Retina (tissue), 1 donor: ENCODE measurements at places on chromosomes 5 and 9.

DNA sequence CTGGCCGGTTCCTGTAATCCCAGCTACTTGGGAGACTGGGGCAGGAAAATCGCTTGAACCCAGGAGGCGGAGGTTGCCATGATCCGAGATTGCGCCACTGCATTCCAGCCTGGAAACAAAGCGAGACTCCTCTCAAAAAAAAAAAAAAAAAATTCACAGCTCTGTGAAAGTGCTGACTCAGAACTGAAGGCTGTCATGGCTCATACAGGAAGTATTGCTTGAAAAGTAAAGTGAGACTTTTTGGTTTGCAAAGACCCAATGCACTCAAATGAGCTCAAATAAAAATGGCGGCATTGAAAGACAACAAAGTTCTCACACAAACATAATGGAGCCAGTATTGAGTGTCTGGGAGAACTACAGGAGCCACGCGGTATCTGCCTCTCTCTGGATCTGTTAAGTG lies 202.1 kb downstream of the FBXL7 start:
- DNase-seq: no peak

GRCh38 chr5:170338933-170339779 lies 41.6 kb upstream of the LCP2 start:
- no peak for DNase-seq

DNA sequence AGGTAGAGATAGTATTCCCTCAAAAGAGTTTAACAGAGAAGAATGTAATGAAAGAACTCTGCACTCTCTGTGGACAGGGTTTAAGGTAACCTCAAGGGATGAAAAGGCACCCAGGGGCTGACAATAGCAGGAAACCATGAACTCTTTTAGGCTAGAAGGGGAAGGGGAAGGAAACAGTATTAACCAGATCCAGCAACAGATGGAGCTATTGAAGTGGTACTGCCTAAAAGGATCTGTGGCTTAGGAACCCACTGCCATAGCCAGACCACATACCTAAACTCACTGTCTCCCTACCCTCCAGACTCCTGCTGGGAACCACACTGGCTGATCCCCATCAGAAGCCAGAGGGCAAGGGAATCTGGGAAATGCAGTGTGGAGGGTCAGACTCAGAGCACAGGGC lies 35.5 kb downstream of the PLGRKT start:
- DNase-seq: no peak

- DNase-seq: no peak
Measured at GRCh38 chr9:22022396-22022795, 13.3 kb upstream of the CDKN2B start.

- DNase-seq: no peak
Measured at GRCh38 chr9:99712214-99712613, 109.5 kb upstream of the NR4A3 start.

DNA sequence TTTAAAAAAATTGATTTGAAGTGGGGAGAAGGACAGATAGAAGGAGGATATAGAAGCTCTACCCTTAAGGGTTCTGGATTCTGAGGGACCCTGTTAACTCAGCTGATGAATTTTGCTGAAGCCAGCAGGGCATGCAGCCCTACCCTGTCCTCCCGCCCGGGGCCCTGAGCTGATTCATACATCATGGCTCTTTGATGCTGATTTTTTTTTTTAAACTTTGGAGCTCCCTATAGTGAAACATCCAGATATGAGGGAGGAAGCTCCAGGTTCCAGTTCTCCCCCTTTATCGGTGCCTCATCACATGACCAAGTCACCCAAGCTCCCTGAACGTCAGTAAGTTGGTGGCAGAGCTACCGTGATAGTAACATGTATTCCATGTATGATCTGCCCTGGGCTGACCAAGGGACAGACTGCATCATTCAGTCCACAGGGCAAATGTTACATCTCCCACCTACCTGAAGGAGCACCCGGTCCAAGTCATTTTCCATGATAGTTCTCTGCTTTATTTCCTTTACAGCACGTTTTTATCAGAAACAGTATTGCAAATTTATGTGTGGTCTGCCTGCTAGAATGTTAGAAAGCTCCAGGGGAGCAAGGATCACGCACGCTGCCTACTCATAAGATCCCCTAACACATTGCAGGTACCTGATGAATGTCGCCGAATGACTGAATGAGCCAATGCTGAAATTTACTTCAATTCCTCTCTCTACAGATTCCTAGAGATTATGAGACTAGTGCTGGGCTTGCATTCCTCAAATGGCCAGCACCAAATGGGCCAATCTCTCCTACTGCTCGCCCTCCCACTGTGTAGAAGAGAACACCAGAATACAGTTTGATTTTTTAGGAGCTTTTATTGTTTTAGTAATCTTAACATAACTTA lies 25.9 kb downstream of the SPARC start:
- DNase-seq: no peak

DNA sequence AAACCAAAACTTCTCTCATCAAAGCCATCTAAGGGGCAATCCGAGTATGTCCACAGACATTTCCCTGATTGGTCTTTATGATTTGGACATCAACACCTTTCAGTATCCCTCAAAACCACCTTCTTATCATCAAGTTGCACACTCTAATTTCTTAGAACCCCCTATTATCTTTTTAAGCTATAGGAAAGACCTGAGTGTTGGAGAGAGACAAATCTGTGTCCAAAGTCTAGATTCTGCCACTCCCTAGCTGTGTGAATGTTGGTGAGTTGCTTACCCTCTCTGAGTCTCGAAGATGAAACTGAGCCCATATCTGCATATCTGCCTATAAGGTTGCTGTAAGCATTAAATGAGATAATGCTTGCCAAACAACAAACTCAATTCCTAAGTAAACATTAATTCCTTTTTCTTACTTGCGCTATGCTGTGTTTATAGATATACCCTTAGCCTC lies 159.1 kb downstream of the DOCK8 start:
- no peak for DNase-seq

- no peak for DNase-seq
Measured at GRCh38 chr9:88813638-88814209, 177.5 kb upstream of the S1PR3 start.

DNA sequence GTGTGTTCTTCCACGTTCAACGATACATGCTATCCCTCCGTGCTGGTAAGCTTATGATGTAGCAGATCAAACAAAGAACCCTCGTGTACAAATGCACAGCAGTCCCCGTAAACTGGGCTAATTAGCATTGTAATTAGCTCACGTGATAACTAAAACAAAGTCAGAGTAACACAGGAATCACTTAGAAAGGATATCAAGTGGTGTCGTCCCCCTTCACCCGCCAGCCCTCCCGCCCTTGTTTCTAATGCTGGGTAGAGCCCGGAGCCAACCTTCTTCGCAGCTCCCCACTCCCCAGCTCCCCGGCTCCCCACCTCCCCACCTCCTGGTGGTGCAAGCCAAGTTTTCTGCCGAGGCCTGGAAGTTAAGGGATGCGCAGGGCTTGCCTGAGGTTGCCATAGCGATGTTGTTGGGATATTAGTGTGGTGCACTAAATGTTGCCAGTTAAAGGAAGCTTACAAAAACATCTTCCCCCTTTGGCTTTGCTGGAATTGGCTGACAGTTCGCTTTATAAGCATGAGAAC lies 357.9 kb upstream of the CCNH start:
- DNase-seq: peak; percentile 47

DNA sequence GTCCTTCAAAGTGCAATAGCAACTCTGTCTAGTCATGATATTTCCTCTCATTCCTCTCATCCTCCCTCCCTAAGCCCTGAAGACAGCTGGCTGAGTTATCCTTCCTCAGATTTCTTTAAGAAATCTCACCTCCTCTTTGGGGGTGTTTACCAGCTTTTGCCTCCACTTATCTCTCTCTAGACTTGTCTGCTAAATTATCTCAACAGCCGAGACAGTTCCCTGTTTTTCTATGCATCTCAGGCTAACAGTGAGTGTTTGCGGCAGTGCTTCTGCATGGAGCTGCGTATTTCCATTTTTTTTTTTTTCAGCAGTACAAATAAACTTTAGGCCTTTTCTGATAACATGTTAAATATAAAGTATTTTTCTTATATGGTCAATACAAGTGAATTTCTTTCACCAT lies 20.9 kb downstream of the KCTD16 start:
- no peak for DNase-seq

DNA sequence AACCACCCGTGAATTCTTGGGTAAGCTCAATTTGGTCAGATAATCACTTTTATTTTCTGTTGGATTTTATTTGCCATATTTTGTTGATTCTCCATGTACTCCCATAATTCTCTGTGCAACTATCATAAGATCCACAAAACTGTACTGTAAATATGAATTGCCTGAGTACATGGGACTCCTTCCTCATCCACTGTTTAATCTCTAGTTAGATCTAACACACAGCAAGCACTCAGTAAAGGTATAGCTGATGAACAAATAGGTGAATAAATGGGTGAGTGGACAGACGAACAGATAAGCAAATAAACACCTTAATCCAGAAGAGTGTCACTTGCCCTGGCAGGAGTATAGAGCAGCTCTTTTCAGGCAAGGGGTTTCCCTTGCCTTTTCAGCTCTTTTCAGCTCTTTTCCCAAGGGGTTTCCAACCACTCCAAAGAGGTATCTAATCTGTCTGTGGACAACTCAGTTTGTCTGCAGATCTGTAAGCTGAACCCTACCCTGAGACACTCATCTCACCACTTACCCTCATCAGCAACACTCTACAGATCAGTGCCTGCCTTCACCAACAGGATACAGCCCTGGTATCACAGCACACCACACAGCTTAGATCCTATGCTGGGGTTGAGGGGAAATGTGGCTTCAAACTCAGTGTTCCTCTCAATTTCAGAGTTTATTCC lies 51.2 kb downstream of the SIL1 start:
- DNase-seq: no peak

DNA sequence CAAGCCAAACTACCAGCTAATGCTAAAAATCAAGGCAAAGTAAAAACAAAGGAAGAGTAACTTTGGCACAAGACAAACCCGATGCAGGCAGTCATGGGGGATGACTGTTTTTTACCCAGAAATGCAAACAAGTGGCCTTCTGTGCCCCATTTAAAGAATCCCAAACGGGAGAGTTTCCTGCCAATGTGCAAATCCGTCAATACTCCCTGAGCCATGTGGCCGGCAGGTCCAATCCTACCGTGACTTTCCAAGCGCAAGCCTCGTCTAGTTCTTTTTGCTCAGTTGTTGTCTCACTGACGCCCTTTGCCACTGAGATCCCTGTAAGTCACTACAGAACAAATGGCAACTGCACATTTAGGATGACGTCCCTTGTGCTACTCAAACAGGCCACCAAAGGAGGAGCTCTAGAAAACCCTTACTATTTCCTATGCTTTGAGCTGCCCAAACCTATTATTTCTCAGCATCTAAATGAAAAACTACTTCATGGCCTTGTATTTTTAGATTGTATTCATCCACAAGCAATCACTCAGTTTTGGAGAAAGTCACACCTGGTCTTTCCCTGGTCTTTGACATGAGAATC lies 43.4 kb downstream of the OTULIN start:
- DNase-seq: no peak
